Effector memory CD8-positive, alpha-beta T cell (primary cell): ENCODE measurements at places on chromosomes 7 and 10.

DNA sequence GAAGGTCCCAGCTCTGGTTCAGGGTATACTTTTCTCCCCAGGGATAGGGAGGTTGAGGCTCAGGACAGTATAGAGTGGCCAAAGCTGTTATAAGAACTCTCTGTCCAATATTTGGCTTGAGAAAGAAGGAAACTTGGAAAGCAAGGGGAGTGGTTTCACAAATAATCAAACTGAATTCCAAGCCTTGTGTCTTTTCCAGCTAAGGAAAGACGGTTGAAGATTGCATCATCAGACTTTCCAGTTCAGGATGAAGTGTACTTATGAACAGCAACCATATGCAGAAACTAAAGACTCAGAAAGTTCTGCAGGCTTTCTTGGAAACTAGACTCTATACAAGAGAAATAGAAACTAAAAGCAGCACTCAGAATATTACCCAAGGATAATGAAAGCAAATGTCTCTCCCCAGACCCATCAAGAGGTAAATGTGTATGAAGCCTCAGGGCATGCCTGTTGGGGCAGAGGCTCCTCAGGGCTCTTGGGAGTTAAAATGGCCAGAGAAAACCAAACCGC, 46.4 kb downstream of the RAMP3 start:
- DNase-seq: no peak

DNA sequence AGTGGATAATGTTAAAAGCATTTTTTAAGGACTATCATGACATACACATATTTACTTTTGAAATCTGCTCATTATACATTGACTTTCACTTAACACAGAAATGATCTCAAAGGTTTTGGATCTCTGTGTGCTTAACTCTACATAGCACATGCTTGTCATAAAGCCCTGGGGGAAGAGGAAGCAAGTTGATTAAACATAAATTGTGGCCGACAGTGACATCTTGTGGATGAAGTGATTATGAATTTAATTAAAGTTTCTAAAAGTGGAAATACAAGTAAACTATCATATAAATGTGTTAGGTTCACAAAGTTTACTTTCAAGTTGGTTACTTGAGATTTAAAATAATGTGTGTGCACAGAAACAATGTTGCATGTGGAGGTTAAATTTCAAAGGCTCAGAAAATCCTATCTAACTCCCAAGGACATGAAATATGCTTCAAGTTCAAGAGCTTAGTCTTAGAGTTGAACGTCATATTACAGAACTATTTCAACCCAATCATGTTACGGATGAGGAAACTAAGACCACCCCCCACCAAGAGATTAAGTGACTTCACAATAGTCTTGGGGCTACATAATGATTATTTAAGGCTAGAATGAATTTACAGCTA, 1247.8 kb downstream of the GATA3 start:
- DNase-seq: peak; percentile 9

- no peak for DNase-seq
Measured at GRCh38 chr10:118971187-118971586, 58.3 kb upstream of the NANOS1 start.

GRCh38 chr10:58818900-58819299, 306.2 kb downstream of the BICC1 start:
- no peak for DNase-seq

DNA sequence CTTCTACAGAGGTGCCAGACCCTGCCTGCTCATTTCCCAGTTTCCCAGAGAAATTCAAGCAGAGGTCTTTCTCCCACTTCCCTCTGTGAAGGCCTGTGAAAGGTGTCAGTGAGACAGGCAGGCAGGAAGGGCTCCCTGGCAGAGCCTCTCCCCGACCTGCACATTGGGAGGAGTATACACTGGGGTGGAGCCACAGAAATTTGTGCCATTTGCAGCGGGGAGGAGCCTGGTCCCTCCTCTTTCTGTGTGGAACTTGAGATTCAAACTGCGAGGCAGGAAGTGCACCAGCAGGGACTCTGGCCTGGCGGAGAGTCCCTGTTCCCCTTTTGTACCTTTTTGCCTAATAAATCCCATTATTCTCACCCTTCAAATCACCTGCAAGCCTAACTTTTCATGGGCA, 54.6 kb upstream of the OPN4 start:
- DNase-seq: no peak

DNA sequence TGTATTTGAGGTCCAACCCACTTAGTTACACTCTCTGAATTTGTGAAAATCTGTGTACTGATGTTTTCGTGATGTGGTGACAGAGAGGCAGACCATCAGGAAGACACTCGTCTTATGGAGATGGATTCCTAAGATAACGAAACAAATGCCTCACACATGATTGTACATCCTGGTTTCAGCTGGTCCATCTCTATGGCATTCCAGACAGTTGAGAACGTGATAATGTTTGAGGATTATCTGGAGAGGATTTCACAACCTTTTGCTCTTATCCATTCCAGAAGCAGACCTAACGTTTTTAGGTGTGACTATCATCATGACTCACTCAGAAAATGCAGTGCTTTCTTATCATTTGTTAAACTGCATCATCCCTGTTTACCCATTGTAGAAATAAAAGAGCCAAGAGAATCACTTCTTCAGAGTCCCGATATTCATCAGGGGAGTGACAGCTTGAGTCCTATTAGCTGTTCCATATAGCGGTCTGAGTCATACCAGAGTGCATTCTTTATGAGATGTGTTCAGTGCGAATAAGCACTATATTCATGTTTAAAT, 74.5 kb downstream of the BMPER start:
- DNase-seq: no peak

DNA sequence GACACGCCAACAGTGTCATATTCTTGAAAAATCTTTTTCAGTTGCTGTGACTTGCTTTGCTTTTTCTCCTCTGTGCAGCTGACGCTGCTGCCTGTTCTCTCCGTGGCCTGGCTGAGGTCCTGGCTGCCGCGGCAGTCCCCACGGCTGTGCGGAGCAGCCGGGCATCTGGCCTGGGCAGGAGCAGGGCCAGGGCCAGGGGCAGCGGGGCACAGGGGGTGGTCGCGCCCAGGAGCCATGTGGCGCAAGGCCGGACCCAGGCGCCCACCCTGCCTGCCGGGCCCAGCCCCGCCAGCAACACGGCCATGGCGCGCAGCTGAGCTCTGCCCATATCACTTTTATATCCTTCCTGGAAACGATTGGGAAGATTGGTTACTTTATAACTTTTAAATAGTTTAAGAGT, 109.4 kb upstream of the ACBD5 start:
- no peak for DNase-seq

GRCh38 chr7:135562720-135563119, 5.0 kb downstream of the NUP205 start:
- DNase-seq: no peak

DNA sequence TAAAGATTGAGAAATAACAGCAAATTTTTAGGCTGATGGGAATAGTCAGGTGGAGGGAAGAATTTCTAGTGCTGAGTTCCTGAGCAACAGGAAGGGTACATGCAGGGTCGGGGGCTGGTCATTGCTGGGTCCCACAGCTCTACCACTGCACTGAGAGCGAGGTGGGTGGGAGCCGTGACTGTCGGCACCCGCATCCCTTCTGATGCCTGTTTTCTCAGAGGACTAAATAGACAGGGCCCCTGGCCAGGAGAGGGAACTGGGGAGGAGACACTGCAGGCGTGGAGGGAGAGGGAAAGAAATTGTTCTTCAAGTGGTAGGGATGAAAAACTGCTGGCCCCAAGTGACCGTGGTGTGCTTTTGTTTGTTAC, 7.3 kb downstream of the GTPBP4 start:
- no peak for DNase-seq
